Renal pelvis (tissue), 12 donors: ENCODE measurements at places on chromosomes 12 and 14. TPM values are rescaled to one million over a fixed set of nuclear protein-coding genes. Genes with fewer than 3 reads are reported as not detected.

RNU4-1 gene
- polyA plus RNA-seq = not detected

DNA sequence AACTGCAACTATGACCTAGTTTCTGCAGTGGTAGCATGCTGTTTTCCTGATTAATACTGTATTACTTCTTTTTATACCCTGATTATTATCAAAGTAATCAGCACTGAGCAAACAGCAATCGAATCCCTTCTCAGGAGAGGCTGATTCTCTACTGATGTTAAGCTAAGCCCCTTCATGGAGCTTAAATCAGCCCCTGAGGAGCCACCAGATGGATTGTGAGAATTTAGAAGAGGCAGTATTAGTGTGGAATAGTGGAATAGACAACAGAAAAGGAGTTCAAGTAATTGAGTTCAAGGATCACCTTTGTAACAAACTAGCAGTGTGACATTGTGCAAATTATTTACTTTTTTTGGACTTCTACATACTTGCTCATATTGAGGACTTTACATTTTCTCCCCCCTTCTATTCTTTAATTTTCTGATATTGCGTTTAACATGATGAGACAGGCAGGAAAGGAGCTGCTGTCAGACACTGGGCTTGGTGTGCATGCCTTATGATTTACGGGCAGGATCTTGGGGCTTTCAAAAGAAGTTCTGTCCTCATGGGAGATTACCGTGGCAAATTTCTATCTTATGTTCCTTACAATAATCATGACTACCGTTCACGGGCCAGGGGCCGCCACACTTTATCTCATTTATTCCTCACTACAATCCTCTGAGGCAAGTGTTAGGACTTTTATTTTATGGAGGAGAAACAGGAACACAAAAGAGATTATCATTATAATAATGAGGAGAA is 68.0 kb downstream of the PTPRR start:
- no peak for DNase-seq

DNA sequence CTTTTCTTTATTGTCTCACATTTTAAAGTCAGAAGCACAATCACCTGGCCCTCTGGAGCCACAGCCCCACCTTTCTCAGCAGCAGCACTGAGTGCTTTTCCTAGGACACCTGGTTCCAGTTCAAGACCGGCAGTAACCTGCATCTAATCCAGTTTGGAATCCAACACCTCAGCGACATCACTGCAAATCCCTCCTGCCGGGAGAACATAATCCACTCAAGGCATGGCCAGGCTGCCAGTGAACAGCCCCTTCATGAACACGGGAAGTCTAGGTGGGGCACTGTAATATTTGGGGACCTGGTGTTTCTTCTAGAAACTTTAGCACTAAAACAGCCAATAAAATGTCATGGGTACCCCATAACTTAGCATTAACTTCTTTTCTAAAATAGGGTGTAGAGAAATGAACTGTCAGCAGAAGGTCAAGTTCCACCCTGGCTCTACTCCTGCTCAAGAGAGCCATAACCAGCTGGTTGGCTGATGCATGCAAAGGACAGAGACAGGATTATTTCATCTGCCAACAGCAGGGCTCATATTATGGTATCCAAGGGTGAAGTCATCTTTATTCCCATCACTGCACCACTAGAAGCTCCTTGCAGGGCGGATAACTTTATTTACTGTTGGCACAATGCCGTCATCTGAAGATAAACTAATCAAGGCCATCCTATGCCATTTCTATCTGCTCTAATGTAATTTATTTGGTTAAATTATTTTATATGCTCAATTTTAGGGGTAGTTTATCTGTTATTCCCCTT is 76.7 kb downstream of the TTC7B start:
- no peak for DNase-seq

CYP27B1 gene
- 1.6 TPM for polyA plus RNA-seq

PLEKHA5 gene
- polyA plus RNA-seq = 101 TPM

DNA sequence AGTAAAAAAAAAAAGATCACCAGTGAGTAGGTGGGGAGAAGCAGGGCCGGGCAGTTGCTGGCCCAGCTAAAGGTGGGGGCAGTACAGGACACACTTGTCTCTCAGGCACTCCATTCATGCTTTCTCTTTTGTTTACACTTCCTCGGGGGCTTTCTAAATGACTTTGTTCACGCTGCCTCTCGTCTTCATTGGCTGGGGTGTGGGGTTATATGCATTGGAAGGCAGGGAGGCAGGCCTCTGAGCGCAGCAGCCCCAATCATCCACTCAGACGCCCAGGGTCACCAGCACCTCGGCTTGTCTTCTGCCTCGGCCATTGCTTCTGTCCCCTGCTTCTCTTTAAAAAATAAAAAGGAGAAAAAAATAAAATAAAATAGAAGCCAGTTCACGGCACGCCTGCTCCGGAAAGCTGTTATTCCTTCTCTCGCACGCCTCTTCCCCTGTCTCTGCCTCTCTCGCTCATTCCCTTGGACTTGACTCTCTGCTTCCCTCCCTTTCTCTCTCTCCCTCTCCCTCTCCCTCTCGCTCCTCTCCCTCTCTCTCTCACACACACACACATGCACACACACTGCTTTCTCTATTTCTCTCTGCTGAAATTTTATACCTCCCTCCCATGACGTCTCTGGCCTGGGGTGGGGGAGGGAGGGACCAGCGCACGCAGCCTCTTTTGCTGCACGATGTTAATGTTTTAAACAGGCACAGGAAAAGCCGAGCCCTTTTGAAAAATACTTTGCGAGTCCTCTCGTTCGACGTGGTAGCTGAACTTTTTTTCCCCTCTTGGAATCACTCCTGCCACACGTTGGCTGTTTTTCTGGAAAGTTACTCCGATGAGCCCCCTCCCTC is at the start of gene TGFB3:
Gene TGFB3 (minus strand): TSS at position 570 of the 840 bp plus-strand sequence. CDS start 1,102 bp downstream, outside the sequence.
- DNase-seq = peak; percentile 90

DNA sequence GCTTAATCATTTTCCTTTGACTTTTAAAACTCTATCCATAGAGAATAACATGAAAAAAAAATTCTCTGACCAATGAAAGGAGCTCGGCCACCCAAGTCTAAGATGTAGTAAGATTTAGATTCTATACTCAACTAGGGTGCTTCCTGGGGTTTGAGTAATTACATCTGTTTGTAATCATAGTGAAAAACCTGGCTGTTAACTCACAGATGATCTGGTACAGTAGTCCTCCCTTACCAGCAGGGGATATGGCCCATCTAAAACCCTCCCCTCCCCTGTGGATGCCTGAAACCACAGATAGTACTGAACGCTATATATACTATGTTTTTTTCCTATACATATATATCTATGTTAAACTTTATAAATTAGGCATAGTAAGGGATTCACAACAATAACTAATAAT is 89.2 kb downstream of the DAAM1 start:
- no peak for DNase-seq

- DNase-seq = no peak
Measured at GRCh38 chr12:132657004-132657727, 30.0 kb downstream of the POLE start.

GRCh38 chr14:104696671-104697316 is 7.4 kb downstream of the INF2 start:
- no peak for DNase-seq

DNA sequence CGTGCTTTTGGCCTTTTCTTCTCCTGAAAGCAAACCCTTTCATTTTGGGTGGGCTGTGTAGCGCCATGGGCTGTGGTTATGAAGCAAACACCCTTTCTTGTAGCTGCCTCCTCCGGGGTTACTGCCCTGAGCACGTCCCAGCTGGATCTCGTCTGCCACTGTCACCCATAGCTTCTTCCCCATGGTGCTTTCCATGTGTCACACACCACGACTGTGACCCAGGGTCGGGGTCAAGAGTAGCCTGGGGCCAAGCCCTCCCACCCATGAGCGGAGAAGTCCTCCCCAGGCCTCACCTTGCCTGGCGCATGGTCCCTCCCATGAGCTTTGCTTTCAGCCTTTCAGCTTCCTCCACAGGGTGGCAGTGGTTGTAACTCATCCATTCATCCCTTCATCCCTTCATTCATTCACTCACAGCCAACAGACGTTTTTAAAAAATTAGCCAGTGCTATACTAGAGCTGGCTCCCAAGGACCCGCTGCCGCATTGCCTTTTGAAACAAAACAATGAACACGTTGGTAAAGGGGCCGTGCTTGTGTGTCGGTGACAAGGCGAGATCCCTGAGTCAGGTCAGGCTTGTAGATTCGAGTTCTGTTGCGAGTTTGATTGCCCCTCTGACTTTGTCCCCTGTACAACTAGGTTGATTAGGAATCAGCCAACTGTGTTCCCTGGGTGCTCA is 29.5 kb downstream of the MEG3 start:
- DNase-seq = no peak

APOF gene
- 0.10 TPM for polyA plus RNA-seq

DNA sequence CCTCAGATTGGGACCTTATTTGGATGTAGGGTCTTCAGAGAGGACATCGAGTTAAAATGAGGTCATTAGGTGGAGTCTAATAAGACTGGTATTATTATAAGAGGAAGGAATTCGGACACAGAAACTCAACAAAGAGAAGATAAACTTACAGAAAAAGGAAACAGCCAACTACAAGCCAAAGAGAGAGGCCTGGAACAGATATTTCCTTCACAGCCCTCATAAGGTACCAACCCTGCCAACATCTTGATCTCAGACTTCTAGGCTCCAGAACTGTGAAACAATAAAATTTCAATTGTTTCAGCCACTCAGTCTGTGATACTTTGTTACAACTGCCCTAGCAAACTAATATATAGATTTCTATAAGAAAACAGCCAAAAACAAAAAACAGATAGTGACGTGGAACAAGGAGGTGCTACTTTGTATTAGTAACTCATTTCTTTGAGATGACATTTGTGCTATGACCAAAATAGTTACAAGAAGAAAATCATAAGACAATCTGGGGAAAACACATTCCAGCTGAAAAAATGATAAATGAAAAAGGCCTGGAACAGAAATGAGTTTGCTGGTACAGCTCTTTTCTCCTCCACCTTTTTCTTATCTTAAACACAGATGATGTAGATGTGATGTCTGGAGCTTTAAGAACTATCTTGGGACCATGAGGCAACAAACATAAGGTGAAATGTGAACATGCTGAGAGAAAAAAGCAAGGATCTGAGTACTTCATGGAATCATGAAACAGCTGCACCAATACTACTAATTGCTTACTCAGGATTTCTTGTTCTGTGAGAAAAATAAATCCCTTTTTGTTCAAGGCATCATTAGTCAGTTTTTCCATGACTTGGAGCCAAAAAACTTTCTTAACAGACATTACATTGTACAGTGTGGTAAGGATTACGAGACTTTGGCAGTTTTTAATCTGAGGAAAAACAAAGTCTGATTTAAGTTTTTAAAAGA is 243.2 kb downstream of the ANO6 start:
- no peak for DNase-seq

DNA sequence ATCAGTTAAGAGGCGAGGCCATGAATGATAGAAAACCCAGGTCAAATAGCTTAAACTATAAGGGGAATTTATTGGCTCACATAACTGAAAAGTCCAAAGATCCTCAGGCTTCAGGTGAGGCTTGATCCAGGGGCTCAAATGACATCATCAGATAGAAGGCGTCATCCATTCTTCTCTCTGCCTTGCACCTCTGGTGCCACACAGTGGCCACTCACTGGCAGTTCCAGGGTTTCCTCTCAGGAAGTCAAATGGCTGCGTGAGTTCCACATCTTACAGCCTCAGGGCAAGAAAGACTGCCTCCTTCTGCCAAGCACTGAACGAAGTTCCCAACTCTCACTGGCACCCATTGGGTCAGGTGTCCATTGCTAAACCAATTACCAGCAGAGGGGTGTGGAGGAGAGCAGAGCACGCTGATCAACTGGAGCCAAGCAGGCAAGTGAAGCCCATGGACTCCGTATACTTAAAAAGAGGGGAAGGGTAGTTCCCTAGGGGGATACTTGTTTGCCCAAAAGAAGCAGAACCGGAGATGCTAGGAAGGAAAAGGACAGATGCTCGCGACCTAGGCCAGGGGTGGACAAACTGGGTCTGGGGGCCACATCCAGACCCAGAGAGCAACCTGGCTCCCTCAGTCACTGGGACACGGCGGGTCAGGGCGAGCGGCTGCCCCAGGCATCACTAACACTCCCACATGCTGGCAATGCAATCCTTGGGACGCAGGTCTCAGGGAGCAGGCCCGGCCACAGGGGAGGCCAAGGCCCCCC is 69.3 kb downstream of the SERPINA3 start:
- no peak for DNase-seq

DNA sequence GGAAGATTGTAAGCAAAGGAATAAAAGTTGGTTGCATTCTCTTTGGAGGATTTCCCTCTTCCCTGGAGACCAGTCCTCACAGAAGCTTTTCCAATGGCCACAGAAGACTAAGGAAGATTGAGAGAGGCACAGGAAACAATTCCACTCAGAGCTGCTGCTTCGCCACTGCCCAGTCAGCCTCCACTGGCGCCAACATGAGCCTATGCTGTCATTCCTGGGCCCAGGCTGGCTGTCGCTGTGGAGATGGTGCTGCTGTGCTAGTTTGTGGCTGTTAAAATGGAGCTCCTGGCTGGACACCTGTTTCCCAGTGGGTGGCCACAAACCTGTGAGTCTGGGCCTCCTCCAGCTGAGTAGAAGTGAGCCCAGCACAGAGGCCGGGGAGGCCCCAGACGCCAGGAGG is 6.6 kb downstream of the P2RX7 start:
- DNase-seq = no peak

CSRP2 gene
- polyA plus RNA-seq = 96.1 TPM

DNA sequence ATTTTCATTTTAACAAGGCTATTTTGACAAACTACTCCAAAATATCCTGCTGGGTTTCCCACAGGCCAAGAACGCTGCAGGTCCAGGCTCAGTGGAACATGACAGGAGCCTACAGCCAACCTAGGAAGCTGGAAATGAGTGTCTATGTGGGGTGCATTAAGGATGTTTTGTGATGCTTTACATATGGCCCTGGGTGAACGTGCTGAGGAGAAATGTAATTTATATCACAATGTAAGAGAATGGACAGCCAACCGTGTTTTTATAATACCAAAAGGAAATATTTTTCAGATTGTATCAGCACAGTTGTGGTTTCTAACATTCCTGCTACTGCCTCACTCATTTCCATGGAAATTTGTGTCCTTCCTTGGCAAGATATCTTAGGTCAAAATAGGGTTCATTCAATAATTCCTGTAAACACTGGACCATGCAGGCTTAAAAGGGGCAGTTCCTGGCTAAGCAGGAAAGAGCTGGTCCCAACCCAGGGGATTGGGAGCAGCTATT is 51.5 kb downstream of the ST8SIA1 start:
- DNase-seq = peak; percentile 23

DNA sequence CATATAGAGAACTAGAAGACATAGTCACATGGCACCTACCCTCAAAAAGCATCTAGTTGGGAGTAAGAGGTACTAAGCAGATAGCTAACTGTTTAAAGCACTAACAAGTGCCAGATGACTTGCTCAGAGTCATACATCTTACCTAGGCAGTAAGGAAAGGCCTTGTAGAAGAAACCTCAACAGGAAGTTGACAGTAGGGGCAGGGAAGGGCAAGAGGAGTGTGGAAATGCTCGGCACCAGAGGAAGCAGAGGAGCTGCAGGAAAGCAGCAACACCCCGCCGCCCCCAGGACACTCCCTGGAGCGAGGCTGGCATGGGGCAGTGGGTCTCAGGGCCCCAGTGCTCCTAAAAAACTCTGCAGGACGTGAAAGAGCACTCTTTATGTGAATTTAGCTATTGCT is 92.9 kb downstream of the PPP2R5C start:
- DNase-seq = no peak

DNA sequence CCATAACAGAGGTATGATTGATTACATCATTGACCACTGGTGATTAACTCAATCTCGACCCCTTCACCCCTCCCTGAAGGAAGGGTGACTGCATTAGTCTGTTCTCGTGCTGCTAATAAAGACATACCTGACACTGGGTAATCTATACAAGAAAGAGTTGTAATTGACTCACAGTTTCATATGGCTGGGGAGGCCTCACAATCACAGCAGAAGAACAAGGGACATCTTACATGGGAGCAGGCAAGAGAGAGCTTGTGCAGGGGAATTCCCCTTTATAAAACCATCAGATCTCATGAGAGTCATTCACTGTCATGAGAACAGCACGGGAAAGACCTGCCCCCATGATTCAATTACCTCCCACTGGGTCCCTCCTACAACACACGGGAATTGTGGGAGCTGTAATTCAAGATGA is 55.9 kb upstream of the TMCC3 start:
- no peak for DNase-seq
